Bronchial epithelial cell (primary cell): ENCODE measurements at places on chromosomes 3 and 15. TPM values are rescaled to one million over a fixed set of nuclear protein-coding genes. Genes with fewer than 3 reads are reported as not detected.

GRCh38 chr3:39358333-39358732 lies 24.8 kb upstream of the SLC25A38 start:
- DNase-seq: no peak

- DNase-seq: no peak
These were observed 625.2 kb upstream of the GBE1 start for GRCh38 chr3:82386647-82387046.

- DNase-seq: no peak
These were observed 95.3 kb downstream of the PDZRN3 start for GRCh38 chr3:73529308-73530021.

- peak; percentile 93 for DNase-seq
These were observed 110.7 kb upstream of the CDIN1 start for GRCh38 chr15:36468746-36469145.

DNA sequence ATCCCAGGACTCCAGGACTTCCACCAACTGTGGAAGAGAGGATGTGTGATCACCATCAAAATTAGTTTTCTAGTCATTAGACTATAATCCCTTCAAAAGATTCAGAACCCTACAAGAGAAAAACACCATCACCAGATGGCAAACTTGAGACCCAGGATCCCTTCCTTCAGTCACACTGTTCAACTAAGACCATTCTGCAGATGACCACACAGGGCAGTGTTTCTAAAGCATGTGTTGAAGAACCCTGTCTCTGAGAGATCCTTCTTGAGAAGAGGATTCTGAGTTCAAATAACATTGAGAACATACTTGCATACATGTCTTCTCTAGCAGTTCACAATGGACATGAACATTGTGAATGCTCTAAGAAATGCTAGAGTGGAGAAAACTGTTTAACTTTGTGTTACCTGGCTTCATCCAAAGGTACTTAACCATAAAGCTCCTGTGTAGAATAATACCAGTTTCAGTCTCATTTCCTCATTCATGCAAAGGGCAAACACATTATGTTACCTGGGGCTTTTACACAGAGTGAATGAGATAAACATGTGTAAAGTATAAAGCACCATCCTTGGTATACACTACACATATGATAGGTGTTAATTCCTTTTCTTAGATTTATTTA lies 2.4 kb upstream of the ADGRG7 start:
- no peak for DNase-seq

GRCh38 chr15:99440551-99441443 lies 125.0 kb upstream of the MEF2A start:
- no peak for DNase-seq

DNA sequence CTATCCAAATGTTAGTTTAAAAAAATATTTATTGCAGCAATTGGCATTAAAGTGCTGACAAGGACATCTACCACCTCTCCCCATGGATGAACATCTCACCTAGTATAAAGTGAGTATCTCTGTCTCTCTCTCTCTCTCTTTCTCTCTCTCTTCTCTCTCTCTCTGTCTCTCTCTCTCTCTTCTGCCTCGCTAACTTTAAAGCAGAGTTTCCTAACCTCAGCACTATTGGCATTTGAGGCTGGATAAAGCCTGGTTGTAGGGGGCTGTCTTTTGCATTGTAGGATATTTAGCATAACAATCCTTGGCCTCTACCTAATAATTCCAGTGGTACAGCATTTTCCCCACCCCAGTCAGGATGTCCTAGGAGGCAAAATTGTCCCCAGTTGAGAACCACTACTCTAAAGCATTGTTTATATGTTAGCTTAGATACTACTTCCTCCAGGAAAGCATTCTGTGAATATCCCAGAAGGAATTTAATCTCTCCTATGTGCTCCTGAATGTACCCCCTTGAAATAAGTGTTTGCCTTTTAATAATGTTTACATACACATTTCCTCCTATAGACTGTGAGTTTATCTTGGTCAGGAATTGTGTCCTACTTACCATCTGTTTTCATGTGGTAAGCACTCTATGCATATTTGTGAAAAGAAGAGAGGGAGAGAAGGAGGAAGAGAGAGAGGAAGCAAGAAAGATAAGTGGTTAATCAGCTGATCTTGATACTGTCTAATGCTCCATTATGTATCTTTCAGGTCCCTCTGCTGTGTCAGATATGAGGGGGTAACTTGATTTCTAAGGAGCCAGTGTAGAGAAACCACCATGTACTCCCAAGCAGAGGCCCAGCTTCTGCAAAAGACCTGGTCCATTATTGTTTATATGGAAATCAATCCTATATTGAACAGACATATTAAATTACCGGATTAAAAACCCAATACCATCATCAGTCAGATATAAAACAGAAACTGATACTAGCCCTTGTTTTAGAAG lies 346.6 kb downstream of the RBMS3 start:
- DNase-seq: no peak

GRCh38 chr3:146375219-146375618 lies 94.1 kb downstream of the PLSCR2 start:
- DNase-seq: no peak

GRCh38 chr3:105040026-105040622 lies 326.6 kb upstream of the ALCAM start:
- no peak for DNase-seq

- no peak for DNase-seq
These were observed 1028.6 kb downstream of the OTOL1 start for GRCh38 chr3:162525066-162525742.

DNA sequence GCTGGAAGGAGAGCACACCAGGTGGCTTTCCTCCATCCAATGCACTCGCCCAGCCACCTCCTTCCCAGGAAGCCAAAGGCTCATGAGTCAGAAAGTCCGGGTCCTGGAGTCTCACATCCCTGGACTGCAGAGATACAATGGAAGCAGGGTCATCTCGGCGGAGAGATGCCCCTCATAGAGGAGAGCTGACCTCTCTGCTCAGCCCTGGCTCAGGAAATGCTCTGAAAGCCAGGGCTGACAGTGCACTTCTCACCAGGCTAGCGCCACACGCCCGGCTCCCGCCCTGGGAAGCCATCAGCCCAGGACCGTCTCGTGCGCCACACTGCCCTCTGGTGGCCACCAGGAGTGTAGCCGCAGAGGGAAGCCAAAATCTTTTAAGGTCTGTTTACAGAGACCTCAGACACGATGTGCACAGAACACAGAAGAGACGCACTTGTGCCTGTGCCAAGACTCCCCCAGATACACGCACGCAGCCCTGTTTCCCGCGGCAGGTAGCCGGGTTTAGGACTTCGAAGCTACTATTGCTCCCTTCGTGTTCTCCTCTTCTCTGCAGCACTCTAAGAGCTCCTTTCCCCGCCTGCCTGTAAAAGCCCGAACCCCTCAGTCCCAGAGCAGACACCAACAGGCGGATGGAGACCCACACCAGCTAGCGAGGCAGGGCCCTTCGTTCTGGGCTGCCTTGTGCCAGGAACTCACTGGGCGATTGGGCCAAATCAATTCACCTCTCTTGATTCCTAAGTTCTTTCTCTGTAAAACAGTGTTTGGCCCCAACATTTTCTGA lies 9.7 kb downstream of the NTRK3 start:
- DNase-seq: peak; percentile 33

- peak; percentile 32 for DNase-seq
These were observed 143.7 kb downstream of the NR1D2 start for GRCh38 chr3:24088782-24089181.

DNA sequence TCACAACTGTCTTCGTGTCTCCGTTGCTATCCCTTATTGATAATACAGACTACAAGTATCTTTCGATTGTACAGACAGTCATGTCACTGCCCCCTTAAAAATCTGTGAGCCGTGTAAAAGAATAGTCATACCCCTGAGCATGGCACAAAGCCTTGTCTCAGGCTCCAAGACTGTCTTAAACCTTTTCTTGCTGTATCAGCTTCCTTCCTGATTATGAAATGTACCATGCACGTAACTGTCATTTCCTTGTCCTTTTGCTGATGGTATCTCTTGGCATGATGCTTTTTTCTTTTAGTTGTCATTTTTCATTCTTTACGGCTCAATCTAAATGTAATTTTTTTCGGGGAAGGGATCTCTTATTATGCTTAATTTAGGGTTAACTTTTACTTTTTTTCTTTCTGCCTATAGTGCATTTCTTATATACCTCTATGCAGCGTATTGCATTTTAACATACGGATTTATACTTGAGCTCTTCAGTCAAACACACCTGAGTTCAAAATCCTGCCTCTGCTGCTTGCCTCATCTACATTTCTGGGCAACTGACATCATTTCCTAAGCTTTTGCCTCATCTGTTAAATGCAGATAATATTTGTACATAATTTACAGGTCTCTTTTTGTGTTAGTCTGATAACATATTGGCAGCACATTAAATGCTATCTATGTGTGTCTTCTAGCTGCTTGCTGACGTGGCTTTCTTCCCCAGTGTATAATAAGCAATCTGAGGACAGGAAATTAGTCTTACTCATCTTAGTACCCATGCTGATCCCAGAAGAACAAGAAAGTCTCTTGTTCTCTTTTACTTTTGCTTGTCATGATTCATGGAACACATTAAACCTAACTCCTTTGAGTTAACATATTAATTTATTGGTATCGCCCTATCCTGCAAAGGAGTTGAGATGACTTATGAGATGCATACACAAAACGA lies 57.3 kb downstream of the ROBO2 start:
- DNase-seq: peak; percentile 12

- peak; percentile 7 for DNase-seq
These were observed 24.5 kb downstream of the DRD3 start for GRCh38 chr3:114154321-114154821.

- peak; percentile 52 for DNase-seq
These were observed 116.2 kb upstream of the LRRFIP2 start for GRCh38 chr3:37290551-37290950.

DNA sequence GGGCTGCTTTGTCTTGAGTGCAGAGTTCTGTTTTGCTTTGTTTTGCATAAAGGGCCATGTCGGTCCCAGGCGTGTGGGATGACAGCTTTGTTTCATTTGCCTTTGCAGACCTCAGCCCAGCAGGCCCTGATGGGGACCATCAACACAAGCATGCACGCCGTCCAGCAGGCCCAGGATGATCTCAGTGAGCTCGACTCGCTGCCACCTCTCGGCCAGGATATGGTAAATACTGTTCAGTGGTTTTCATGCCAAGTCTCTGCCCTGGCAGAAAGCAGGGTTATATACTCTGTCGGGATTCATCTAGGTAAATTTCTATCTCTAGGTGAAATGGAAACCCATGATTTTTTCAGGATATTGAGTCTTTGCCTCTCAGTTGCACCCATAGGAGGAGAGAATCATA lies 343.9 kb upstream of the TPM1 start:
- DNase-seq: no peak

DNA sequence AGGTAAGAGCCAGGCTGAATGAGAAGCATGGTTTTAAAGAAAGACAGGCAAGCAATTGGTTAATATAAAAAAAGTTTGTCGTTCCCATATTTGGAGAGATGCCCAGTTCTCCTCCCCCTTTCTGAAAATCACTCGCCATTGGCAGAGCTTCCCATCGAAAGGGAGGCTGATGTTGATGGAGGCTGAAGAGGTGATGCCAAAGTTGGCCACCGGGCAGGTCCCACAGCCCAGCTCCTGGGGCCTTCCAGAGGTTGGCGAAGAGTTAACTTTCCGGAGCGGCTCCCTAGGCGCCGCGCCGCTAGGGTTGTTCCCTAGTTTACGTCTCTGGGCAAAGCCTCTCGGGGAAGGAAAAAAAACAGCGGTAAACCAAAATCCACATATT lies 793 bp downstream of the PCOLCE2 start:
- DNase-seq: peak; percentile 6

DNA sequence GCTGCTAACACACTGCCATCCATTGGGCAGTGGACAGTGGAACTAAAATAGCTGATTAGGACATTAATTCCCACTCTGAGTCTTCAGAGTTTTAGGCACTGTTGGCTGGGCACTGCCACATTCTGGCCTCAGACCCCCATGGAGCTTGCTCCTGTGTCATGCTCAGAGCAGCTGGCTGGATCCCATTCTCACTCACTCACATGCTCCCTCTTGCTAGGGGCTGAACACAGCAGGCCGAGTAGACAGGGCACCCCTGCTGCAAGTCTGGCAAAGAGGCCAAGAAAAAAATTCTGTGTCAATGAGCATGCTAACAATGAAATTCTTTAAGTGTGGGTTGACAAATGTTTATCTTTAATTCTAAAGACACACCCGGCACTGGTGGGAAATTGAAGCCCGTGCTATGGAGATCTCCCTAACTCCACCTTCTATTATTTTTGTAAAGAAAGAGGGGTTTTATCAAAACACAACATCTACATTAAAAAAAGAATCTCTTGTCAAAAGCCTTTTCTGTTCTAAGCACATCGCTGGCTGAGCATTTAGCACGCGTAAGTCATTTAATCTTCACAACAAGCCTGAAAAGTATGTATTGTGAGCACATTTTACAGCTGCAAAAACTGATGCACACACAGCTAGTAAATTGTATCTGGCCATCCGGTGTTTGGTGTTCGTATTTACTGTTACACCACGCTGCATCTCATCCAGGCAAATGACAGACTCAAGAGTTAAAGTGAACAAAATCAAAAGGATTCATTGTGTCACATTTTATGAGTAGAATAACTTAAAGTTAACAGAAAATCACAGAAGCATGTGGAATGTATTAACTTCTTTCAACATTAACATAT lies 362.1 kb downstream of the PLOD2 start:
- DNase-seq: no peak

- no peak for DNase-seq
These were observed 130.3 kb upstream of the CDIN1 start for GRCh38 chr15:36449084-36449661.

DNA sequence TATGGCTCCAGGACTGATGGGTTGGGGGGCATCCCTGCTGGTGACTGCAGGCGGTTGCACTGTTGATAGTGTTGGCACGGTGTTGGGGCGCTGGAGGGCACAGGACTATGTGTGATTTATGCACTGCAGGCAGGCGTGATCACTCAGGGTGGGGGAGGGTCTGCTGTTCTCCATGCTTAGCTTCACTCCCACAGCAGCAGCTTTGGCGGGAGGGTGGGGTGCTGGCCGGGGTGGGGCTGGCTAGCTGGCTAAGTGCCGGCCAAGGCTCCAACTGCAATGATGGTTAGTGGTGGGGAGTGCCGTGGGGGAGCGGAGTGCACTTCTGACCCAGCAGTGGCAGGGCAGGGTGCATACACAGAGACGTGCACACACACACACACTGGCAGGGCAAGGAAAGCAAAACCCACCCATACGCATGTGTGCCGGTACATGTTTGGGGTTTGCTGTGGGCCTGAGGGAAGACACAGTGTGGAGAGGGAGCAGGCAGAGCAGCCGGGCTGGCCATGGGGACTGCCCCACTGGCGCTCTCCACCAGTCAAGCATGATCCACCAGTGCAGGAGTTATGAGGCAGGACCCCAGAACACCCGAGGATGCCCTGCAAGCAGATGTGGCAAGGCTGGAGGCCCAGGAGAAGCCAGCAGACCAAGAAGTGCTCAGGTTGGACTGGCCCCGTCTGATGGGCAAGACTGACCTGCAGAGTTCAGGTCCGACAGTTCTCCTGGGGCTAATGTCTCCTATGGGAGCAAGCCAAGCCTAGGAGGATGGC lies 16.5 kb upstream of the FGF7 start:
- DNase-seq: no peak

Gene GOLGA8J
- not detected in 2 replicates for total RNA-seq

Gene NUTM1
- not detected in 2 replicates for total RNA-seq

Gene TTLL13
- under 0.01 TPM in 2 replicates for total RNA-seq

Gene CCDC54
- total RNA-seq: not detected in 2 replicates

Gene BNIP2
- 88.3 and 123 TPM in 2 replicates for total RNA-seq

Gene ITPR1
- total RNA-seq: 16.3 and 18.1 TPM in 2 replicates

Gene KCNAB1
- 0.26 and 0.38 TPM in 2 replicates for total RNA-seq

Gene GTF2E1
- 22.4 TPM in 2 replicates for total RNA-seq

Gene MAP1A
- total RNA-seq: 0.13 and 0.26 TPM in 2 replicates

Gene GUCA1C
- not detected in 2 replicates for total RNA-seq

Gene CLRN1
- not detected in 2 replicates for total RNA-seq

Gene ZDHHC3
- total RNA-seq: 62.1 and 91.1 TPM in 2 replicates

Gene IL16
- under 0.01 and 0.79 TPM in 2 replicates for total RNA-seq

Gene MOBP
- not detected in 2 replicates for total RNA-seq

Gene SH3BP5
- total RNA-seq: 3.6 and 6.3 TPM in 2 replicates

Gene IL5RA
- total RNA-seq: not detected in 2 replicates

Gene WDR76
- 1.2 and 2.1 TPM in 2 replicates for total RNA-seq

Gene MFAP1
- total RNA-seq: 20.8 and 30.3 TPM in 2 replicates
